Amniotic epithelial cell (primary cell): ENCODE measurements at places on chromosomes 13 and 19.

- DNase-seq, result no peak
Observed at GRCh38 chr19:39335168-39335548, 685 bp downstream of the GMFG start.

- DNase-seq, result peak; percentile 94
Observed at GRCh38 chr19:21082011-21082975, at the start of gene ZNF714. Gene ZNF714, plus strand, starts transcription at chr19:21082203. Its CDS starts 16,066 bp downstream, at chr19:21098269.

GRCh38 chr13:27053902-27054595 lies 117.6 kb downstream of the USP12 start:
- peak; percentile 78 for DNase-seq

- DNase-seq, result no peak
Observed at GRCh38 chr13:70088926-70089325, 18.7 kb upstream of the ATXN8OS start.

GRCh38 chr19:41114132-41114531 lies at the start of gene CYP2F1:
Gene CYP2F1, plus strand, starts transcription at chr19:41114432. Its CDS starts 1,757 bp downstream, at chr19:41116189.
- DNase-seq, result no peak

DNA sequence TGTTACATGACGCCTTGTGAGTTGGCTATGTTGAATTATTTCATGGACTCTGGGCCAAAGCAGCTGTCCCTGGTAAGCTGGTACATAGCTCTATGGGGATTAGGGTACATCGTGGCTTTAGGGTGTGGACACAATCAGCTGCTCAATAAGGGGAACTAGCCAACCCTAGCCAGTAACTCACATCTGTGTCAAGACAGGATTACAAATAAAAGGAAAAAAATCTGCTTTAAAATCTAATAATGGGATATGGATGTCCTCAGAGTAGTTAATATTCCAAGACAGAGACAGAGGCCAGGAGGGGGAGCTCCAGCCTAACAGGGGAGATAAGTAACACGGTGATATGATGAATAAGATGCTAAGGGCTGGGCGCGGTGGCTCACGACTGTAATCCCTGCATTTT lies 21.1 kb upstream of the ZNF766 start:
- DNase-seq, result peak; percentile 45

DNA sequence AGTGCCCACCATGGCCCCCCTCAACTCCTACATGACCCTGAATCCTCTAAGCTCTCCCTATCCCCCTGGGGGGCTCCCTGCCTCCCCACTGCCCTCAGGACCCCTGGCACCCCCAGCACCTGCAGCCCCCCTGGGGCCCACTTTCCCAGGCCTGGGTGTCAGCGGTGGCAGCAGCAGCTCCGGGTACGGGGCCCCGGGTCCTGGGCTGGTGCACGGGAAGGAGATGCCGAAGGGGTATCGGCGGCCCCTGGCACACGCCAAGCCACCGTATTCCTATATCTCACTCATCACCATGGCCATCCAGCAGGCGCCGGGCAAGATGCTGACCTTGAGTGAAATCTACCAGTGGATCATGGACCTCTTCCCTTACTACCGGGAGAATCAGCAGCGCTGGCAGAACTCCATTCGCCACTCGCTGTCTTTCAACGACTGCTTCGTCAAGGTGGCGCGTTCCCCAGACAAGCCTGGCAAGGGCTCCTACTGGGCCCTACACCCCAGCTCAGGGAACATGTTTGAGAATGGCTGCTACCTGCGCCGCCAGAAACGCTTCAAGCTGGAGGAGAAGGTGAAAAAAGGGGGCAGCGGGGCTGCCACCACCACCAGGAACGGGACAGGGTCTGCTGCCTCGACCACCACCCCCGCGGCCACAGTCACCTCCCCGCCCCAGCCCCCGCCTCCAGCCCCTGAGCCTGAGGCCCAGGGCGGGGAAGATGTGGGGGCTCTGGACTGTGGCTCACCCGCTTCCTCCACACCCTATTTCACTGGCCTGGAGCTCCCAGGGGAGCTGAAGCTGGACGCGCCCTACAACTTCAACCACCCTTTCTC lies 8.2 kb downstream of the FOXA3 start:
- no peak for DNase-seq

DNA sequence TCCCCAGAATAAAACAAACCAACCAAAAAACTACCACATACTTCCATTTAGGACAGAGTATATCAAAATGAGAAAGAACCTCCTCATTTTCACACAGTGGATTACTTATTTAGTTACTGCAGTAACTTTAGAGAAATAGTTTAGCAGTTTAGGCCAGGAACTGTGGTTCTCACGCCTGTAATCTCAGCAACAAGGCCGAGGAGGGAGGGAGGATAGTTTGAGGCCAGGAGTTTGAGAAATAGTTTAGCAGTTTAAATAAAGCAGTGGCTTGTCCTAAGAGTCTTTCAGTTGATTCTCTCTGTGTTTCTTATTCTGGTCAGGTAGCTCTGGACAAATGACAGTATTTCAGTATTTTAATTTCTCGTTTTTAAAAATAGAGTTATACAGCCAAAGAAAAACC lies 9.4 kb downstream of the HMGB1 start:
- DNase-seq, result no peak

- DNase-seq, result no peak
Observed at GRCh38 chr19:43806848-43807247, 4.6 kb upstream of the LYPD5 start.

GRCh38 chr13:109468123-109468522 lies 318.3 kb downstream of the IRS2 start:
- DNase-seq, result no peak

GRCh38 chr13:48302871-48303358 lies 636 bp upstream of the RB1 start:
- DNase-seq, result peak; percentile 52

- DNase-seq, result no peak
Observed at GRCh38 chr13:96041326-96042110, 11.7 kb downstream of the UGGT2 start.

DNA sequence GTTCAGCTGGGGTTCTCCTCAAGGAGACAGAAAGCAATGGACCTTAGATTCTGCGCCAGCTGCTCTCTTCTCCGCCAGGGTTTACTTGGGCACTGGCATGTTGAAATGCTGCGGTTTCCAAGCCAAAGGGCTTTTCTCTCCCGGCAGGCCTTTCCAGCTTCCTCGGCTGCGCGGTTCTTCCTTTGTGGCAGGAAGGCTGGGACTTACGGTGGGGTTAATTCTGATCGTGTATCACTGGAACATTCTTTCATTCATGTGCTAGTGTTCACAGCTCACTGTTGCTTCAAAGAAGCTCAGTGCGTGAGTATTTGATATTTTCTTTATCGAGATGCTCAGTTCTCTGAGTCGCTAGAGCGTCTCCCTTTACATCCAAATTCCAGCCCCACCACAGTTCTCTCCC lies 723.2 kb downstream of the UQCRFS1 start:
- no peak for DNase-seq

DNA sequence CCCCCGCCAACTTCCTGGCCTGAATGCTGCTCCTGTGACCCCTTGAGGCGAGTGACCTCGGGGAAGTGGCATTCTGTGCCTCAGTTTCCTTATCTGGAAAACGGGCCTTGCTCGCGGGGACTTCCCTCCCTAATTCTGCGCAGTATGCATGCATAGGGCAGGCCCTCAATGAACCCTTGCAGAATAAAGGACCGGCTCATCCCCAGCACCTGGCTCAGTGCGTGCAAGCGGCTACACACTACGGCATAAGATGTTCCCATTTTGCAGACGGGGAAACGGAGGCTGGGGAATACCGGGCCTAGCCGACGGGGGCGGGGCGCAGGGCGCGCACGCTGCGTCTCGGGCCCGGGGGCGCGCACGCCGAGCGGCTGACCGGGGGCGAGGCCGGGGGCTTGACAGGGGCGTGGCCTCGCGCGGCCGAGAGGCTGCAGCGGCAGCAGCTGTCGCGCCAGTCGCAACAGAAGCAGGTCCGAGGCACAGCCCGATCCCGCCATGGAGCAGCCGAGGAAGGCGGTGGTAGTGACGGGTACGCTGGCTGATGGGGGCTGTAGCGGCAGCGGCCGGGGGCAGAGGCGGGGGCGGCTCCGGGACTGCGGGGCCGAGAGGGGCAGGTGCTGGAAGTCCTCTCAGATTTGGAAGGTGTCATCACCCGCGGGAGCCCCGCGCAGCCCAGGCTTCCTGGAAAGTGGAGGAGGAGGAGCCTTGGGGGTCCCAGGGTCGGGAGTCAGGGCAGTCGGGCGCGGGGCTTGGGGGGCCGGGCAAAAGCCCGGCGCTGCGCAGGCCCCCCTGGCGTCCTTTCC lies at the start of gene PGPEP1:
Gene PGPEP1, plus strand, starts transcription at position 409 of the 800 bp plus-strand sequence. Its CDS starts 84 bp downstream, at position 493.
- peak; percentile 41 for DNase-seq

DNA sequence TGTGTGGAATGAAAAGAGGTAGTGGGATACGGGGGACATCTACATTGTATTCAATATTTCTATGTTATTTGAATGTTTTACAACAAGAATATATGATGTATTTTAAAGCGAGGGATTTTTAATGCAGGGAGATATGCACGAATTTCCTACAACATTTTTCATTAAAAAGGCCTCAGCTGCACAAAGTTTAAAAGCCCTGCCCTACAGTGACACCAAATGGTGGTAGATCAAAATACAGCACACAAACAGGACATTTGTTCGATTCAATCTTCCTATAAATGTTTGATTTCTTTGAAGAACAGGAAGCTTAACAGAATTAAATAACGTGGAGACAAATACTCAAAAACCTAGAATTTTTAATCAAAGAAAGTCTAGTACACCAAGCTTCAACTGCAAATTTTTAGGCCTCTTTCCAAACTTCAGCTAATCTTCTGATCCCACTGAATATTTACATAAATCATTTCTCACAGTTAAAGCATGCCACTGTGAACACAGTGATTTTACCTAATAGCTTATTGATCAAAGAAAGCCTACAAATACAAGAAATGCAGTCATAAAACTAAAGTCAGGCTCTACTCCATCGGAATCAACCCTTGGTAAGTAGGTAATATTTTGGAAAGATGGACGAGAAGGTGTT lies 257.2 kb downstream of the DIAPH3 start:
- DNase-seq, result peak; percentile 40

DNA sequence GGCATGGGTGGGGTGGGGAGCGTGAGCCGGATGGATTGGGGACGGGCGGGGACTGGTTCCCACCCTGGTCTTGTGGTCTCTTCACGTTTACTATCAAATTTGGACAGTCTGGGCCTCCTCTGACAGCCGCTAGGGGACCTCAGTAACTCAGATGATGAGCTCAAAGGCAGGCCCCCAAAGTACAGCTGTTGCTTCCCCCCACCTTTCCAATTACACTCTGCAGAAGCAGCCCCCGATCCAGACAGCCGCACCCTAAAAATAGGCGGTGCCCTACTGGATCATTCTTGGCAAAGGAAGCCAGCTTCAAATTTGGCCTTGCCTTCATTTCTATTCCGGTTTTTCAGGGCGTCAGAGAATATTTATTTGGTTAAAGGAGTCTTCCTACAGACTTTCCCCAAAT lies 1.9 kb upstream of the FOXO1 start:
- DNase-seq, result no peak

DNA sequence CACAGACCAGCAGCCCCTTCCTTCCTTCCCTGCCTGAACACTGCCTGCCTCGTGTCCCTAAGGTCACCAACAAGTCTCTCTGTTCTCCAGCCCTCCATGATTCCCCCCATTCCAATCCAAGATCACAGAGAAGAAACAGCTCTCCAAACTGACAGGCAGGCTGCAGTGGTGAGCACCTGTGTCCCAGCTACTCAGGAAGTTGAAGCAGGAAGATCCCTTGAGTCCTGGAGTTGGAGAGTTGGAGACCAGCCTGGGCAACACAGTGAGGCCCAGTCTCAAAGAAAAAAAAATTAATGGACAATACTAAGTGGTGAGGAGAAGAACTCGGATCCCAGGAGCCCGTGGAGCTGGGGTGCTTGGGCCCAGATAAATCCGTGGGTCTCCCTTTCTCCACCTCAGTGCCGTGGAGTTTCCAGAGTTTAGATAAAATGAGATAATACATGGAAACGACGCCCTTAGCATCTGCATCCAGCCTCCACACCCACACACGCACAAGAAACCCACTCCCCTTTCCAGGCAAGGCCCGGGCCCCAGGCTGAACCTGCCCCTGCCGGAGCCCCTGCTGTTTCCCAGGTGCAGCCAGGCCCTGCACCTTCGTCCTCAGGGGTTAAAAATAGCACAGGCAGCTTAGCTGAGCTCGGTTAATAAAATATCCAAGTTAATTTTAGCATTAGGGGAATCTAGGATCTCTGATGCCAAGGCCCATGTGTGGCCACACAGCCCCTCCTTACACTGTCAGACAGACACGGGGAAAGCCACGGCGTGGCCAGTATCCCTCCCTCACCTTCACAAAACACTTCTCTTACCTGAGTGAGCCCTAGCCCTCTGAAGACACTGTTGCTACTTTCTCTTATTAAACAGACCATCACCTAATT lies 4.7 kb downstream of the RASA3 start:
- no peak for DNase-seq

GRCh38 chr19:903266-903797 lies 9.7 kb downstream of the R3HDM4 start:
- peak; percentile 38 for DNase-seq

DNA sequence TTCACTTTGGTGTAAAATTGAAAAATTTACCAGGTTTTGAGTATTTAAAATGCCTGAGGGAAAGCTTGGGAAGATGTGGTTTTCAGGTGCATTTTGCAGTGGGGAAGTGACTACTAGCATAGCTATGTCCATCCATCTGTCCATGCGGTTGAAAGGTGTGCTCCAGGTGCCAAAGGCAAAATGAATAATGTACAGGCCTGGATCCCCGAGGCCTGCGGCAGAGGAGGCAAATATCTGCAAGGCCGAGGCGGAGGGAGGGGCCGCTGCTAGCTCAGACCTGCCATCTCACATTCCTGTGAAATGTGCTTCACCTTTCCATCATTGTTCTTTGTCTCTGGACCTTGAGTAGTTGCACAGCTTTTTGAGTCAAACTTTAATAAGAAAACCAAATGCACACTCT lies 65.5 kb downstream of the ERCC5 start:
- DNase-seq, result no peak

DNA sequence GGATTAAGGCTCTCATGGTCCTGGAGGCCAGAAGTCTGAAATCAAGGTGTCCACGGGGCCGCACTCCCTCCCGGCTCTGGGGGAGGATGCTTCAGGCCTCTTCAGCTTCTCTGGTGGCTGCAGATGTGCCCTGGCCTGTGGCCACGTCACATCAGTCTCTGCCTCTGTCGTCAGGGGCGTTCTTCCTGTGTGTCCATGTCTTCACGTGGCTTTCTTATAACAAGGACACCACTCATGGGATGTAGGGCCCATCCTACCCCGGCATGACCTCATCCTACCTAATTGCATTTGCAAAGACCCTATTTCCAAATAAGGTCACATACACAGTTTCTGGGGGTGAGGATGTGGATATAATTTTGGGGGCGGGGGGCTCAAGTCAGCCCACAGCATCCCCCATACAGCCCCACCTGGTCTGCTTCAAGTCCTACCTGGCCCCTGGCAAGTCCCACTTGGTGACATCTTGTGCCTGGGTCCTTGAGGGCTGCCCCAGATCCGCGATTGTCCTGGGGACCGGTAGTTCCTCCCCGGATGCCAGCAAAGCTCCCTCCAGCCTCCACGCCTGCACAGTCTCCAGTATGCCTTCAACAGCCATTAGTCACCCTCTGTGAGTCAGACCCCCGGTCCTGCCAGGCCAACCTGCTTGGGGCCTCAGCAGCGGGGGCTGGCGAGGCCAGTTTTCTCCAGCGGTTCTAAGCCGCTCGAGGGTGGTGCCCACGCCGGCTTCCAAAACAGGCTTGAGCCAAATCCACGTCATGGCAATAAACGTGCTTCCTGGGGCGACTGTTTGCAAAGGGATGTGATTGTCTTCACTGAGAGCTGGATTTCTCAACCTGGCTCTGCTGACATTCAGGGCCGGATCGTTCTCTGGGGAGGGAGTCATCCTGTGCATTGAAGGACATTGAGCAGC lies 32.2 kb downstream of the MYO9B start:
- peak; percentile 96 for DNase-seq
